ENCODE measurements at places on chromosomes 2 and 18. TPM values are rescaled to one million over a fixed set of nuclear protein-coding genes. Genes with fewer than 3 reads are reported as not detected.

DNA sequence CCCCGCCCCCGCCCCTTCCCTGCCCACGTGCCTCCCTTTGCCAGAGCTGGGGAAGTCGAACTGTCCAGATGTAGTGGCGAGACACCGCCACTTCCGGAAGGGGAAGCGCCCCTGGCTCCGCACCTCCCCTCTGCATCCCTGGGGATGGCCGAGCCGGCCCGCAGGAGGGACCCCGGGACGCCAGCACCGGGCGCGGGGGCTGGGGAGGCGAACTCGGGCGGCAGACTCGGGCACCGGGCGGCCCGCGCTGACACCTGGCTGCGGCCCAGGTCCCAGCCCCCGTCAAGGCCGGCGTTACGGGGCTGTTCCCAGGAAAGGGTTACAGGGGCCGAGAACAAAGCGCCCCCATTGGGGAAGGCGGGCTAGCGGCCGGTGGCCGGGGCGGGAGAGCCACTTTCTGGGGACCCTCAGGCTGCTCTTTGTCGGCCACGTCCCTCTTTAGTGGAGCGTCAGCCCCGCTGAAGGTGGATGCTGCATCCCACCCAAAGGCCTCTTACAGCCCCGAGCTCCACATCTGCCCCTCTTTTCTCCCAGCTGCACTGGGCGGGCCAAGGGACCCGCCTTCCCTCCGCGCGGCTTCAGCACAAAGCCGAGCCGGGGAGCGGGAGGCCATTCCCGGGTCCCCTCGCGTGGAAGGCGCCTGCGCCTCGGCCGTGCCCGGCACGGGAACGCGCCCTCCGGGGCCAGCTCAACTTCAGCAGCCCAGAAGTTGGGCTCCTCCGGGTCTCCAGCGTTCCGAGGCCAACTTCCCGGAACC, 1.3 kb downstream of the SDC1 start:
- no peak for DNase-seq

- DNase-seq: peak; percentile 16
Observed at GRCh38 chr18:70421471-70422390, 132.9 kb downstream of the SOCS6 start.

DNA sequence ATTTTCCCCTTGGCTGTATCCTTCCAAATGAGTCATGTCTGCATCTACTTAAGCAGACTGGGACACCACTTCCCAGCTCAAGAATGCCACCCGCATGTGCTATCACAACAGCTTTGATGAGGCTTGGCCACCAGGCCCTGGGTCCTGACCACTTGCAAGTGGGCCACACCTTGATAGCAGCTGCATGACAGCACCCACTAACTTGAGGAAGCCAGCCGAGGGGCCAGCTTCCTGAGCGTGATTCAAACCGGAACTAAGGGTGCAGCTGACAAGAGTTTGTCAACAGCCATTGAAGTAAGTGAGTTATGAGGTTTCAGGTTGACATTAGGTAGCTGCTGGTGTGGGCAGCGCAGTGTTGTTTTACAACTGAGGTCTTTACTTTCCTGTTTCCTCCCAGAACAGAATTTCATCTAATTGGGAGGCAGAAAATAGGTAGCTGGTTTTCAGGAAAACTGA, 54.4 kb downstream of the EPHA4 start:
- DNase-seq: peak; percentile 89

DNA sequence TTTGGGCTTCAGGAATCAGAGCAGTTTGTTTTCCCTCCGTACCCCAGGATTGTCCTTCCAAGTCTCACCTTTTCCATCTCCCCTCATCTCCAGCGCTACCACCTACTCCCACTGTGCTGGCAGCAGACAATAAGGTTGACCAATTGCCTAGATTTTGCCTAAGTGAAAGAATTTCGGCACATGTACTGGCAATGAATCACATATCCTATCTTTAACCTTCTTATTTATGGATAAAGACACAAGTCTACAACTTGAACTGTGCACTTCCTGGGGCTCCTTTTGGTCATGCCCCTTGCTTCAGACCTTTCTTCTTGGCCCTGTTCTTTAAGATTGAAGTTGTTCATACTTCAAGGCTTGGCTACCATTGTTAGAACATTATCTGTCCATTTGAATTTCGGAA, 71.4 kb downstream of the KCMF1 start:
- DNase-seq: no peak

Gene SPDYA
- 1.1 TPM for total RNA-seq

Gene ELOA2
- total RNA-seq: not detected

Gene FAM124B
- 0.39 TPM for total RNA-seq
